Activated CD4-positive, alpha-beta T cell treated with anti-CD3 and anti-CD28 coated beads, Interleukin-2, Interleukin-6, amounts not matched to agents 100 ng/mL and 50 ng/mL, durations not matched to agents 16 hours and 8 hours (primary cell): ENCODE measurements at places on chromosomes 1 and 21.
A peak's percentile ranks its signal among the peaks of the same experiment; 100 is the strongest.

DNA sequence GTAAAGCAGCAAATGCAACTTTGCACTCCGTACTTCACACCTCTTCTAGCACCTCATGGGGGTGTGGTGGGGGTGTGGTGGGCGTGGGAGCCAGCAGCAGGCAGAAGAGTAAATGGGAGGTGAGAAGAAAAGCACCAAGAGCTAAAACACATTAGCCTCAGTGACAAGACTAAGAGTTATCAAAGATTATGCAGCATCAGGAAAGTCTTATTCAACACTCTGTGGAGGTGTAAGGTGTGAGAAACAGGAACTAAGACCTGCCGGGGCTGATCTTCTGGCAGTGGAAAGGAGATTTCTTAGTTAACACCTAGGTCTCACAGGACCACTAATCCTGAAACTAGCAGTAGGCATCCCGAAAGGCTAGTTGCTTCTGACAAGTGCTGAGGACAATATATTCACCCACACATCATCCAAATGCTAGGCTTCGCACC is 9.9 kb downstream of the TGFBR3 start:
- DNase-seq, result peak; percentile 81

DNA sequence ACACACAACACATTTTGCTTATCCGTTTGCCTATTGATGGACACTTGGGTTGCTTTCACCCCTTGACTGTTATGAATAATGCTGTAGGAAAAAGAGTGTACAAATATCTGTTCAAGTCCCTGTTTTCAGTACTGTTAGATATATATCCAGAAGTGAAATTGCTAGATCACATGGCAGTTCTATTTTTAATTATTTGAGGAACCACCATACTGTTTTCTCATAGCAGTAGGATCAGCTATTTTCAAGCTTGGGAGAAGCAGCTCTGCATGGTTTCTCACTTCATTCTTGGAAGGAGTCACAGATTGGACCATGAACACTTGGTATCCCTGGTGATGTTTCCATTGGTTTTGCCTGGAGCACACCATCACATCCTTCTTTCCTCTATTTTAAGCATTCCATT is 114.4 kb upstream of the ZP4 start:
- DNase-seq, result no peak

DNA sequence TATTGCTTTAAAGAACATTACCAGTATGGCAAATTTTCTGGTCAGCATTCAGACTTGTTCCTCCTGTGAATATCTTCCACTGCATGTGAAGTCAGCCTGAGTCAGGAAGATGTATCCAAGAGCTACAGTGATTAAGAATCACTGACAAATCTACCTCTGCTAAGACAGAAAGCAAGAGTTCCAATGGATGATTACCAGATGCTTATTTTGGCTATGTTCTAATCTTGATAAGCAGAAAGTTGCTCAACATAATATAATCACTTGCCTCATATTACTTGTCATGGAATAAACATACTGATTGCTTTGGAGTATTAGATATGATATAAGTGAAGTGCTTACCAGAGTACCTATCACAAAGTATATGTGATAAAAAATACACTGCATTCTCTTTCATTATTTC is 738.1 kb downstream of the ADGRL2 start:
- DNase-seq, result no peak

- DNase-seq, result no peak
Observed at GRCh38 chr1:52426371-52426770, 22.0 kb downstream of the PRPF38A start.

DNA sequence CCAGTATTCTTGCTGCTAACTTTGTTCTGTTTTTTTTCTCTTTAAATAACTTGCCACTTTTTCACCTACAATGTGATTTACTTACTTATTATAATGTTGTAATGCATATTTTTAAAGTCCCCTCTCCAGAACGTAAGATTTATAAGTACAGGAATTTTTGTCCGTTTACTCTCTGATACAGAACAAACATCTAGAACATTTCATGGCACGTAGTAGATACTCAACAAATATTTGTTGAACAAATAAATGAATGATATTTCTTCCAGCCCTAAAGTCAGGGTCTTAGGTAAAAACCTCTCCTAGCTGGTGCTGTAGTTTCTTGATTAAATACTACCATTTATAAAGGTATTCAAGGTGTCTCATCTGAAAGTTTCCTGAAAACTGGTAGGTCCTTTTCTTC is 125.1 kb downstream of the ZBTB18 start:
- DNase-seq, result no peak

GRCh38 chr1:211654838-211655787 is 20.3 kb downstream of the NEK2 start:
- peak; percentile 86 for DNase-seq

GRCh38 chr1:31099293-31100032 is 33.9 kb upstream of the PUM1 start:
- DNase-seq, result no peak

- DNase-seq, result no peak
Observed at GRCh38 chr1:61071205-61072130, 10.9 kb upstream of the NFIA start.

GRCh38 chr1:207288315-207288714 is 33.2 kb upstream of the CD55 start:
- no peak for DNase-seq

DNA sequence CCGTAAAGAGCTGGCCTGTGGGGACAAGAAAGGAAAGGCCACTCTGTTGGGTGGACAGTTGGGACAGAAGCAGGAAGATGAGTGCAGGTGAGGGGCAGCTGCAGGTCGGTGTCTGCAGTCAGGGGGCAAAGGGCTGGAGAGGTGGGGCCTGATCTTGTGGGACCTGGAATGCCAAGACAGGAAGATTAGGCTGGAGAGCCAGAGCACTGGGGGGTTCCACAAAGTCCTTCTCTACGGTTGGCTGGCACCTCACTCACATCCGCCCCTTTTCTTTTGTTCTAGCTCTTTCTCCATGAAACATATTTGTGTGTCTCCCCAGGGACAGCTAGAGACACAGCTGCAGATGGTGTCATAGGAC is 404.1 kb downstream of the PTPRU start:
- no peak for DNase-seq

- no peak for DNase-seq
Observed at GRCh38 chr1:57204942-57205787, 218.7 kb downstream of the DAB1 start.

DNA sequence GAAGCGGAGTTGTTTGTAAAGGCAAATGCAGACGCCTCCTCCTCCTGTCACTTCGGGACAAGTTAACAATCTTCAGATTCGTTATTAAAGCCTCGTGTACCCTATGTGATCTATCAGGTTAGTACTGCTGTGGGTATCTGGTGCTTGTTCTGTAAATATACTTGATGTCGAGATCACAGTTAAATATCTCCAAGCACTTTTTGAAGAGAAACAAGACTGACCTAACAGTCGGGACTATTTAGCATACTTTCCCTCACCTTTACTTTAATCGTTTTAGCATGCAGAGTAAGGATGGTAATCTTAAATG is 710 bp downstream of the KLHL20 start:
- DNase-seq, result no peak

DNA sequence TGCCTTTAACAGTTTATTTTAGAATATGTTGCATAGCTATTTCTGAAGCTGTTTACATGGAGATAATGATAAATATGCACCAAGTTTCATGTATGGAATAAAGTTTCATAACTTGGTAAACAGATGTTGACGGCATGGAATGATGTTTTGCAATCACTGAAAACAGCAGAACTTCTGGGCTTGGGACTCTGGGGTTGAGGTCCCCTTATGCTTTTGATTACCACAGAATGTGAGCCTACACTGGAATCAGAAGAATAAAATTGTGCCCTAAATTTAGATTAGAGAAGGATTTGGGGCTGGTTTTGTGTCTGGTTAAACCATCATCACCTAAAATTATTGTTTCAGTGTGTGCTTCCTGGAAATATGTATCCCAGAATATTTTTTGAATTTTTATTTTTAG is 11.1 kb downstream of the KRTAP24-1 start:
- no peak for DNase-seq

DNA sequence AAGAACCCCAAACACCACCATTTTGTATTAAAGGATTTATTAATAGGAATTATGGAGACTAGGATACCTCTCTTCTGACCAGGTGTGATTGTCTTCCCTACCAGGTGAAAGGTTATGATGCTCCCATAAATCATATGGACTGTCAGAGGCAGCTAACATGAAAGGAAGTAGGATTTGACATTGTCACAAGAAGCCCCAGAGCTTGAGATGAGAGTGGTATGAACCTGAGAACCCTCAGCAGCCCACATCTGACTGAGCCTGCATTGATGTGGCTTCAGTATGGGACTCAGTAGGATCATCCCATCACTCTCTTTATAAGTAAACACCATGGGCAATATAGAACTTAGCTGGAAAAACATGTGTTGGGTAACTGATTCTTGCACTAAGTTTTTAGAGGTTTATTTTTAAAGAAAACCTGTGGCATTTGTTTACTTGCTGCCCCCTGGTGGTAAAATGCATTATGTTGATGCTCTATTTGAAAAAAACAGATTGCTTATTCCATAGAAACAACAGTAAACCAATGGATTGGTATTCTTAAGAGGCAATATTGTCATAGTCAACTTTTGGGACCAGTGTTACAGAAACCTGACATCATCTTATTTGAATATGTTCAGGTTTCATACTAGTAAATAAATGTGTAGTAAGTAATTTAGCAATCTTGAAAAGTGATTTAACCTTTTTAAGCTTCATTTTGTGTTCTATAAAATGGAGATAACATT is 16.6 kb upstream of the CACYBP start:
- peak; percentile 65 for DNase-seq

DNA sequence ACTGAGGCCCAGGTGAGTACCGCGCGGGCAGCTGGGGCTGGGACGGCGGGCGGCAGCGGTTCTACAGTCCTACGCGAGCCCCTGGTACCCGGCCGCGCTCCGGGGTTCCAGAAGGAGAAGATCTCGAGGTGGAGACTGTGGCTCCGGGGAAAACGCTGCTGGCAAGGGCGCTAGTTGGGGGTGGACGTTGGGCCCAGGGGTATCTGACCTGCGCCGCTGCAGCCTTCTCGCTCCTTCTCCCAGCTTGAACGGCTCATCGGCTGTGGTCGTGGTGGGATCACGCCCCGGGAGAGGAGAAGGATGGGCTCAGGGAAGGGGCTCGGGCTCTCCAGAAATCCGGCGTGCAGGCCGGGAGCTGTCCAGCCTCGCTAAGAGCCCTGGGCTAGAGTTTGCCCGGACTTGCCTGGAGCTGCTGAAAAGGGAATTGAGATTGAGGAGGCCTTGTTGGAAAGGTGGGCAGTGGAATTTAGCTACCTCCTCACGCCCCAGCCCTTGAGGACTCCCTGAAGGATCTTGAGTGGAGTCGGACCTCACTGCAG is 1.1 kb upstream of the POU3F1 start:
- DNase-seq, result no peak

DNA sequence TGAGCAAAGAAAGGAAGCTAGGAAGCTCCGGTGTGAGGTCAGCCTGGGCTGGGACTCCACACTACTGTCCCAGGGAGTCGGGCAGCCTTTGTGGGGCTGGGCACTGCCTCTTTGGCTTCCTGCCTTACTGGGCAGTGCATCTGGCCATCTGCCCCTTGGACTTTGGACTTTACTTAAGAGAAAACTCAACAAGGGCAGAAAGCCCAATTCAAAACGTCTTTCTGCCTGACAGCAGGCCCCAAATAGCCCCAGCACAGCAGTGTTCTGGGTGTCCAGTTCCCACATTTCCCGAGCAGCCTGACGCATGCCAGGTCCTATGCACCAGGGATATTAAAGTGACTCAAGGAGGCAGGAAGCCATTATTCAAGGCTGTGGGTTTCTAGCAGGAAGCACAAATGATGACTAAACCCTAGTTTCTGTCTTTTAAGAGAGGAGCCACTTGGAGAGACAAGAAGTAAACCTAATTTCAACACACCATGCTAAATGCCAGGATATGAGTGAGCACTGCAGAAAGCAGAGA is 37.9 kb upstream of the EDEM3 start:
- DNase-seq, result peak; percentile 61

DNA sequence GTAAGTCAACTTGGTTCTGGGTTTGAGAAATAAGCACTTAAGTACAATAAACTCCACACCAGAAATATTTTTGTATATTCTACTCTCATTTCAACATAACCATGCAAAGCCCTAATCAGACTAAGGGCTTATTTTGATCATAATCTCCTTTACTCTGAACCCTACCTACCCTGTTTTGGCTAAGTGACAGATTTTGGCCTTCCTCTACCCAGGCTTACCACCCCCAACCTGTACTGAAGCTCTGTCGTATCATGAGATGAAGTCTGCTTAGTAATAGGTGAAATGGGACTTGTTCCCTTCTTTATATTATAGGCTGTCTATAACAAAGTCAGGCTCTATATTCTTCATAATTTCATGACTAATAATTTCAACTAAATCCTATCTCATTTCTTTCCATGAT is 135.5 kb downstream of the RERE start:
- DNase-seq, result no peak

- peak; percentile 23 for DNase-seq
Observed at GRCh38 chr1:66137235-66137634, 344.5 kb downstream of the PDE4B start.

DNA sequence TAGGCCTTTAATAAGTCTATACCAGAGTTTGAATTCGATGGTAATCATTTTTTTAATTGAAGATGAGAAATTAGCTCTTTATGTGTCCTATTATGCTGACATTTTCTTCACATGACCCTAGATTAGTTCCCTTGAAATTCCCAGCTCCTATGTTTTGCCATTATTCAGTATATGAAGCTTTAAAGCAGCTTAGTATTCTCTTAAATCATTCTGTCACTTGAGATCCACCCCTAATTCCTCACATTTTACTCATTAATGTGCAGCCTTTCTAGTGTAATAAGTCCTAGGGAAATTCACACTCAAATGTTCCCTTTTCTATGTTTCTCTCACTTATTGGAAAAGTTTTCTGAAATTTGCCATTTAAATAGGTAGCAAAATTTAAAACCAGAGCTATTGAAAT is 704.5 kb upstream of the B3GALT2 start:
- no peak for DNase-seq

DNA sequence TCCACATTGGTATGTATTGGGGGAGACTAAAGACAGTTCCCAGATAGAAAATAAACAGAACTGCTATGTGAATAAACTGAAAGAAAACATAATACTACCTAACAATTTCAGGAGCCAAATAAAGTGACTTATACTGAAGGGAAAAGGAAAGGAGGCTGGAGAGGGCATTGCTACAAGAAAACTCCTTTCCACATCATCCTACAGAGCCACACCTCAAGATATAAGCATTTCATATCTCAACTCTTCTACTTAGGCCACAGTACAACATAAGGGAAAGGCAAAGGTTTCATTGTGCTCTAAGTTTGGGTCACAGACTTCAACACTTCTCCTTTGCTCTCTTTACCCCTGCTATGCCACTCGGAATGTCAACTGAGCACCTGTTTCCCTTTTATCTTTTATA is 54.9 kb downstream of the ST7L start:
- DNase-seq, result no peak

- no peak for DNase-seq
Observed at GRCh38 chr21:28810826-28811524, 181.7 kb downstream of the LTN1 start.
